ENCODE measurements at places on chromosomes 7 and 10. TPM values are rescaled to one million over a fixed set of nuclear protein-coding genes. Genes with fewer than 3 reads are reported as not detected.

CDK14 gene
- 41.5 TPM for total RNA-seq

PAXIP1 gene
- total RNA-seq: 15.8 TPM

HOXA9 gene
- total RNA-seq: 62.9 TPM

ADAM8 gene
- total RNA-seq: 0.55 TPM

FAM237B gene
- total RNA-seq: not detected

COL28A1 gene
- not detected for total RNA-seq

ADGRA1 gene
- total RNA-seq: not detected

TMEM178B gene
- not detected for total RNA-seq

PVRIG gene
- total RNA-seq: 0.80 TPM

PTF1A gene
- total RNA-seq: not detected

GRM8 gene
- not detected for total RNA-seq

TRPV6 gene
- total RNA-seq: not detected

CPED1 gene
- 0.22 TPM for total RNA-seq

CADPS2 gene
- total RNA-seq: 22.6 TPM

CAMK2B gene
- 1.6 TPM for total RNA-seq

PON1 gene
- total RNA-seq: not detected

AKR1C8 gene
- not detected for total RNA-seq

MYH16 gene
- total RNA-seq: 0.11 TPM

SPDYE11 gene
- not detected for total RNA-seq

LUC7L2 gene
- total RNA-seq: 87.6 TPM

OR13A1 gene
- not detected for total RNA-seq

MMP21 gene
- total RNA-seq: not detected

MBLAC1 gene
- 1.8 TPM for total RNA-seq

CLCN1 gene
- not detected for total RNA-seq

PLXNA4 gene
- total RNA-seq: 20.4 TPM

BICC1 gene
- total RNA-seq: 0.32 TPM

PTPRZ1 gene
- not detected for total RNA-seq

RASA4B gene
- total RNA-seq: 9.8 TPM

SH2D4B gene
- not detected for total RNA-seq

TMEM168 gene
- total RNA-seq: 23.8 TPM

Data from endothelial cell of umbilical vein (primary cell).